ENCODE measurements at places on chromosomes 3 and 15.

GRCh38 chr3:110955301-110955880, 116.2 kb upstream of the NECTIN3 start:
- no peak for DNase-seq

DNA sequence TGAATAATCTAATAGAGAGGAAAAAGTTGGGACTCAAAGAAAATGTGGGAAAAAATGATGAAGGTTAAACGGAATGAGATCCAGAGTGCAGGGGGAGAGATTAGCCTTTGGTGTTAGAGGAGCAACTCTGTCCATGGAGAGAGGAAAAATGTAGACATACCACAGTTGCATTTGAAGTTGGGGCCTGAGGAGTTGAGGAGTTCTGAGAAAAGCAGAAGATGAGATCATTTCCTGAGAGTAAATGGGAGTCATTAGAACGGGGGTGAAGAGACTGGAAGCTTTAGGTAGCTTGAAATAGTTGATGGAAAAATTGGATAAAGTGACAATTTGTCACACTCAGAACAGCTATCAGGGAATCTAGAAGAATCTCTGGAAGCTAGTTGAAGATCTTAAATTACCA, 7.3 kb downstream of the CCR5AS start:
- DNase-seq, result no peak

DNA sequence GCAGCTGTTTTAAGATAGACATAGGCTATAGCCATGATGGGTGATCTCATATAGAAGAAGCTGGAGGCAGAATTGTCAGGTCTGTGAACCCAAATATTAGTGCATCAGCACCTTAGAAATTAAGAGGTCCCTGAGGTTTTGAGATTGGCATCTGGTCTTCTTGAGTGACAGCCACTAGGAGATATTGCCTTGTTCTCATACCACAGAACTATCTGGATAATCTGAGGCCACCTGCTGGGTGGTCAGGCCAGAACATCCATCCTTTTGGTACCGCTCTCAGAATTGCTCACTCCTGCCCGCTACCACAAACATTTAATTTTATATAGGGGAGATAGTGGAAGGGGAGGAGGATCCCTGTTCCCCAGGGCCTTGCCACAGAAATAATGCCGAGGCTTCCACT, 210.6 kb upstream of the ZPLD1 start:
- no peak for DNase-seq

DNA sequence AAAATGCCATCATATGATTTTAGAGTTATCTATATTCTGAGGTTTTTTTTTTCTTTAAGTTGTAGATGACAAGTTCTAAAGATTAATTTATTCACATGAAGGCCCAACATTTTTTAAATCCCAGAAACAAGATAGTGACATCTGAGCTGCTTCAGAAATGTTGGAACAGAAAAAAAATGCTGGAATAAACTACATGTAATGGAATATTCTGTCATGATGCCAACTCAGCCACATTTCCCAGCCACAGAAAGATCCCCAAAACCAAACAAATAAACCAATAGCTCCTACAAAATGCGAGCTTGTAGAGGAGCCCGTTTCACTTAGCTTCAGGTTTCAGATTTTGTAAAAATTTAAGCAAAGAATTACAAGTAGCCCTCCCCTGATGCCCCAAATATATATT, 111.0 kb upstream of the MYO5C start:
- no peak for DNase-seq

GRCh38 chr15:54014067-54014655, 35.9 kb downstream of the UNC13C start:
- DNase-seq, result no peak

GRCh38 chr15:77773903-77774302, 141.2 kb upstream of the LINGO1 start:
- no peak for DNase-seq

- DNase-seq, result no peak
Measured at GRCh38 chr15:37109872-37110572, 9.7 kb upstream of the MEIS2 start.

- DNase-seq, result no peak
Measured at GRCh38 chr3:4756057-4756775, 223.0 kb upstream of the BHLHE40 start.

GRCh38 chr3:191470545-191470944, 9.6 kb downstream of the PYDC2 start:
- DNase-seq, result no peak

GRCh38 chr3:2589336-2589969, 490.8 kb downstream of the CNTN4 start:
- DNase-seq, result no peak

GRCh38 chr3:95758707-95759106, 1055.7 kb upstream of the EPHA6 start:
- DNase-seq, result no peak

GRCh38 chr3:115617591-115617990, 5.7 kb upstream of the GAP43 start:
- no peak for DNase-seq

DNA sequence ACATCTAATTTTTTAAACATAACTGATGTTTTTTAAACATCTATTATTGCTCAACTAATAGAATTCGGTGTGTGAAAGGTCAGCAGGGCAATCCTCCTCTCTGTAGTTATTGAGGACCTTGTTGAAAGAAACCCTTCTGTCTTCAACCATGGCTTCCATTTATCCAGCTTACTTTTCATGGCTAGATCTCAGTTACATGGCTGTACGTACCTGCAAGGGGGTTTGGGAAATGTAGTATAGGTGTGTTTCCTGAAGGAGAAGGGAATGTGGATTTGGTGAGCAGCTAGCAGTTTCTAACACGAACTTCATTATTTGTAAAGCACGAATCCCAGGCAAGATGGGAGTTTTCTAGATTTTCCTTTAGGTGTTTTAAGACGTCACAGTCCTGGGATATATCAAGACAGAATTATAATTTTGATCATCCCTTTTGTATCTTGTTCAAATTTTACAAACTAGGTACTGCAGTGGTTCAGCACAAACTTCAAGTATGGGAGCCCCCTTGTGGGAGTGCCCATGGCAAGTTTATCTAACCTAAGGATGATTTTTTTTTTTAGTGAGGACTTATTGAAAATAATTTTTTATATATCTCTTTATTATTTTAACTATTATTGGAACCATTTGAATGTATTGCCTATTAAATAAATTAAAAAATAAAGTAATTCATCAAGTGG, 41.6 kb downstream of the FBXL2 start:
- no peak for DNase-seq
